SHP77 treated with DMSO at 0.1 percent for 48 hours (cell line): ENCODE measurements at places on chromosomes 7 and 10.

DNA sequence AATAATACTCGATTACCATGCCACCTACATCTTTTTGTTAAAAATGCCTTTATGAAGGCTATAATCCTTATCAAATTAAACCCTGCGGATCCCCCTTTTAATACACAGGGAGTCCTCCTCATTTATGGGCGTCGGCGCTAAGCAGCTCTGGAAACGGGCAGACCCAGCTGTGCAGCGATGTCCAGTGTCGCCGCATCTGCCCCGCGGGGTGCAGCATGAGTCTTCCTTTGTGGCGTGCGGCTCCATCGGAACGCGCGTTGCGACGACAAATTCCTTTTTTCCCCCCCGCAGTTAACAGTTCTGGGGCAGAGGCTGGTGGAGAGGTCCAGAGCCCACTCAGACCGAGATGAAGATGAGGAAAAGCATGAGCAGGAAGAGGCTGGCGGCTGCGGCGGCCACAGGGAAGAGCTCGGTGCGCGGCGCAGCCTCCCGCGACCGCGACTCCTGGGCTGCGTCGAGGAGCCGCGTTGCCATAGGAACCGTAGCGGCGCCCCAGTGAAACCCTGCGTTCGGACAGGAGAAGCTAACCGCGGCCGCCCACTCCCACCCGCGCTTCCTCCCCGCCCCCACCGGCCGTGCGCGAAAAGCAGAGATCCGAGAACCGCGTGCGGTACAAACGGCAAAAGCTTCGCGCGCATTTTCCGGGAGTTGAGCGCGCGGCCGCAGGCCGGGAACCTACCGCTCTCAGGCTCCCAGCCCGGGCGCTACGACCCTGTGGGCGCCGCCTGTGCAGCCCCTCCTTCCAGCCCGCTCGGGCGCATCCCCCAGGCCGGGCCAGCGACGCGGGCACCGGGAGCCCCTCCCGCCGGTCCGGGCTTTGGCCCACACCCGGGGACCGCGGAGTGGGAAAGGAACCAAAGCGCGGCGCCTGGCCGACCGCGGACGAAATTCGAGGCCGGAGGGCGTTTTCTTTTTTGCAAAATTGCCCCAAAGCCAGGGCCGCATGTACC lies 130.6 kb downstream of the SPAG6 start:
- no peak for DNase-seq

- no peak for DNase-seq
Observed at GRCh38 chr7:6162331-6162620, 110.1 kb downstream of the CYTH3 start.

- DNase-seq: no peak
Observed at GRCh38 chr7:24715661-24716479, 41.4 kb downstream of the GSDME start.

- no peak for DNase-seq
Observed at GRCh38 chr7:87474533-87475358, 734 bp downstream of the ABCB4 start.

DNA sequence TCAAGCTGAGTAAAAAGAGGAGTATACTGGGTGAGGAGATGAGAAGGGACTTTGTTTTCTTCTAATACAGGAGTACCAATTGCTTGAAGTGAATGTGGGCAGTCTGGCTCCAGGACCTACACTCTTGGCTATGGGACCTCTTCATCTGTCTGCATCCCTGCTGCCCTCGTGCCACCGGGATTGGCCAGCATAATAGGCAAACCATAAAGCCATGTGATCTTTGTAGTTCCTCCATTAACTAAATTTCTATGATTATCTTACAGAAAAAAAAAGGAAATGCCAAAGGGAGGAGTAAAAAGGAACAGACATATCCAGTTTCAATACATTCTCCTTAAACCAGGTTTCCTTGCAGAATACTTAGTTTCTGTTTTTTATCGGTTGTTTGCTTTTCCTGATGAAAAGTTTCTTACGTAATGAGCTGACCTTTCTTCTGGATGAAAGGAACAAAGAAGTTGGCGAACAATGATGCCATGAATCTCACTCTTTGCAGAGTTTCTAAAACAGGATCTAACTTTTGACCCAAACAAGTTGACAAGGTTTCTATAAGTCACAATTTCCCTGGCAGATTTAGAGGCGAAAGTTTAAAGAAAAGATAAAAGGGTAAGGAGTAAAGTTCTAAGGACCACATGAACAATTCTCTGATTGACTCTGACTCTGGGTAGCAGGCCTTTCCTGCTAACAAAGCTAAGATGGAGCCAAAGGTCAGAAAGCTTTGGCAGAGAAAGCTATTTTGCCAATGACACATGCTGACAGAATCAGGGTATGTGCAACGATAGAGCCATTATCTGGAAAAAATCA lies 54.1 kb downstream of the LAMB1 start:
- no peak for DNase-seq
